ENCODE measurements at places on chromosomes 11 and 22. TPM values are rescaled to one million over a fixed set of nuclear protein-coding genes. Genes with fewer than 3 reads are reported as not detected.

Gene APLNR
- total RNA-seq: 5.8 TPM

Gene DMC1
- total RNA-seq: 4.1 TPM

Gene MYO18B
- total RNA-seq: 0.31 TPM

Gene ZDHHC8
- total RNA-seq: 3.3 TPM

Gene LGR4
- total RNA-seq: 19.0 TPM

Gene FXYD6
- 107 TPM for total RNA-seq

Gene MLC1
- 32.6 TPM for total RNA-seq

Gene C22orf31
- total RNA-seq: not detected

Gene ART1
- total RNA-seq: 0.16 TPM

All from occipital lobe (tissue), 3 donors.